ENCODE measurements at places on chromosomes 7 and 10.

DNA sequence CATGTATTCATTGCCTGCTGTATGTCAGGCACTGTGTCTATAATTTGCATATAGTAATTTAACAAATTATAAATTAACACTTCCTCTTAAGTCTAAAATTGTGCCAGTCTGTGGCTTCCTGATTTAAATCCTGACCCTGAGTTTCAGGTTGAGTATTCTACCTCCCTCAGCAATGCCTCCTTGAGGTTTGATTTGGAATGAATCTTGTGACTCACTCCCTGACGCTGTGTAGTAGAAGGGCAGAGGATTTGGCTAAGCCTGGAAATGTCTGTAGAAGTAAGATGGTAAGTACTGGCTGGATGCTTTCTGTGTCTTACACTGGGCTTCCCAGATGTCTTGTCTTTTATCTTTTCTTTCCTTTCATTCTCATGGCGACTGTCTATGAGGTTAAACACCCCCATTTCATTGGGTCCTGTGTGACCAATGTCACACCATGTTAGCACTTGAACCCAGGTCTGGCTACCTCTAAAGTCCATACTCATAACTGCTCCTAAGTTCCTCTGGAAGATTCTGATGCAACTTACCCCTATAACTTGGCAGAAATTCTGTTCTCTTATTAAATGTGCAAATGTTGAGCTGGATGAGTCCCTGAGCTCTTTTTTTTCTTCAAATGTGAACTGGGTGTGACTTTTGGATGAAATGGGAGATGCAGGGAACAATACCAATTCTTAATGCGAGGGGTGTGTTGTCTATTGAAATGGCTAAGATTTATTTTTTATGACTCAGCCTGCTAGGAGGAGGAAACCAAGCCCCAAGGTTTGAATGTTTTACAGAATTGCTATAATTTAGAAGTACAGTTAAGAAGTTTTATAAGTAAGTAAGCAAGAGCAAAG is 48.5 kb downstream of the PLCE1 start:
- no peak for DNase-seq

GRCh38 chr10:19845503-19846368 is 29.5 kb downstream of the PLXDC2 start:
- DNase-seq = no peak

DNA sequence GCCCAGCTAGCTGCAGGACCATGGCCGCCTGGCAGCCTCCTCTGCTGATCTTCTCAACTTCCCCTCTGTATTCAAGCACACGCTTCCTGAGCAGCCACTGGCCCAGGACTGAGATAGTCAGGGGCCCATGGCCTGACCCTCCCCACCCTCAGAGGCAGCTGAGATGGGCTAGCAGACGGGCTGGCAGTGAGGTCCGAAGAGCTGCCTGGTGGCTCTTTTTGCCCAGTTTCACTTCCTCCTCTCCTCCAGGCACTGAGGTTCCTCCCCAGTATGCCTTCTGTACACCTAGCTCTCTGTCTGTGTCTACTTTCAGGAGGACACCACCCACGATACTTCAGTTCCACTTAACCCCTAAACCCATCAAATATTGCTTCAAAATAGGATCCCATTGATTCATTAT is 395.6 kb downstream of the TNS3 start:
- peak; percentile 14 for DNase-seq

- DNase-seq = no peak
Measured at GRCh38 chr10:101892782-101893391, 49.3 kb upstream of the KCNIP2 start.

DNA sequence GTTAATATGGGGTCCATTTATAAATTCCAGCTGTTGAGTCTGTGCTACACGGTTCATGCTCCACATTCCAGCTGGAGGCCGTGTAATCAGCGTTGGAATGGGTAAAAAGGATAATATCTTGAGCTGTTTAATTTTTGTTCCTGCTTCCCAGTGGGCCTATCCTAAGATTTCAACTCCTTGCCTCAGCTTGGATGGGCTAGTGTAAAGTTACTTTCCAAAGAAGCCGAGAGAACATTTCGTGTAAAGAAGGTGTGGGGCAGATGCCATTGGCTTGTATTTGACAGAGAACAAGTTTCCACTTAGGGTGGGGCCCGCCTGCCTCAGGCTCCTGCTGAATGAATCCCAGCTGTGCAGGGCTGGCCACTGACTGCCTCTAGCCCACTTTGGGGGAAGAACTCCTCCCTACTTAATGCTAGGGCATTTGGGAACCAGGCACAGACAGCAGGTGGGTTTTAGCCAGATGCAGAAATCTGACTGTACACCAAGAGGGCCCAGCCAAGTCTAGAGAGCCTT is 125.9 kb upstream of the LYZL2 start:
- no peak for DNase-seq

DNA sequence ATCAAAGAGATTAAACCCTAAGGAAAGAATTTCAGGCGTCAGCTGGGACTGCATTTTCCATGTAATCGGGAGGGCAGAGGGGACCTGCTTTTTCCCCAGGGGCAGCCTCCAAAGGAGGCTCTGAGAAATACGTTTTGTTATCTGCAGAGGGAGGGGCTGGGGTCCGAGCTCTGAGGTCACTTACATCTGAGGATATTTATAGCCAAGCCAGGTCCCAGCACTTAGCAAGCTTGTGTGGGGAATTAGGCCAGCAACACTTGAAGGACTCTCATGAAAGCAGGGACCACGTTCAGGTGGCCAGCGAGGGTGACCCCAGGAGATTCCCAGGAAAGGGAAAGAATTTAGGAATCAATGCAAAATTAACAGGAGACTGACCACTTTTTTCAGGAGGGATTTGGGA is 20.6 kb upstream of the GDI2 start:
- DNase-seq = no peak

DNA sequence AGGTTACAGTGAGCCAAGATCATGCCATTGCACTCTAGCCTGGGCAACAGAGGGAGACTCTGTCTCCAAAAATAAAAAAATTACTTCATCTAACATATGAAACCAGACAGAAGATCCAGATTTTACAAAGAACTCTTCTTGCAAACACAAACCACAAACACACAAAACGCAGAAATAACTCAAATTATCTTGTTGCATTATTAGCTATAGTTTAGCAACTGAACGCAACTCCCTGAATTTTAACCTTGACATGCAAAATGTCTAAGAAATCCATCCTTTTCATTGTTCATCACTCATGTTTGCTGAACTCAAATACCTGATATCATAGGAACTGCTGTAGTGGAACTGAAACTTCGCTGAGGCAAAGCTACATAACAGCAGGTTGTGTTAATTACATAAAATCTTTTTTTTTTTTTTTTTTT is 64.1 kb downstream of the MICU1 start:
- DNase-seq = no peak

DNA sequence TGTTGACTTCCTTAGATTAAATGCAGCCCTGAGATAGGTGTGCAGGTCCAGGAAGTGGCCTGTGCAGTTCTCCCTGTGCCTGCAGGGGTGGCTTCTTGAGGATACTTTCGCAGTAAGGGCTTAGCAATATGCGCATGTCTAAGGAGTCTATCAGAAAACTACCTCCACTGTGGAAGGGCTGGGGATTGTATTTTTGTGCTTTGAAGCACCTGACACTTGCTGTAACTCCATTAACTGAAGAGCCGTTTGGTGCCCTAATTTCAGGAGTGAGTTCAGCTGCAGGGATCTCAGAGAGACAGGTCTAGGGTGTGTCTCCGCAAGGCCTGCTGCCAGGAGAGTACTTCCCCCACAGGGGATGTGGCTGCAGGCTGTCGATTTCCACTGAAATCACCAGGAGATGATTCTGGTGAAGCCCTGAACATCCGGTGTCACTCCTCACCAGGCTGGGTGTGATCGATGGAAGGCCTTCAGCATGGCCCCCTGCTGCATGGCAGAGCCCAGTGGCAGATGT is 35.5 kb downstream of the IKZF1 start:
- DNase-seq = no peak

All from hypothalamus (tissue), 51 donors.